Non-pigmented ciliary epithelial cell (primary cell): ENCODE measurements at places on chromosomes 4 and X.

DNA sequence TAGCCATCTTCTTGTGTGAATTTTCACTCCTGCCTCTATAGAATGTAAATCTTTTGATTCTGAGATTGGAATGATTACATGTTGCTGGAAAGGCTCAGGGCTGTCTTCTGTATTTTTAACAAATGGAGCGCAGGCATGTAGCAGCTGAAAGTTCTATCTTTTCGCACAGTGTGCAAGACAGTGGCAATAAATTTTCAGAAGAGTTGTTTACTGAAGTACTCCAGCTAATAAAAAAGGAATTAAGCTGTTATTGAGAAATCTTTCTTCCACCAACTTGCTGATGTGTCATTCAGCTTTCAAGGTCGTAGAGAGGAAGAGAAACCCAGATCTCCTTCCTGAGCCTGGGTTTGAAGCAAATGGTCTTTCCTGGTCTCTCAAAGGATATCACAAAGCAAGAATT, 122.0 kb upstream of the PUDP start:
- no peak for DNase-seq

GRCh38 chrX:130171446-130172126, at the start of gene RAB33A:
Gene RAB33A, plus strand, starts transcription at chrX:130171962. Its CDS starts 101 bp downstream, at chrX:130172063.
- no peak for DNase-seq

DNA sequence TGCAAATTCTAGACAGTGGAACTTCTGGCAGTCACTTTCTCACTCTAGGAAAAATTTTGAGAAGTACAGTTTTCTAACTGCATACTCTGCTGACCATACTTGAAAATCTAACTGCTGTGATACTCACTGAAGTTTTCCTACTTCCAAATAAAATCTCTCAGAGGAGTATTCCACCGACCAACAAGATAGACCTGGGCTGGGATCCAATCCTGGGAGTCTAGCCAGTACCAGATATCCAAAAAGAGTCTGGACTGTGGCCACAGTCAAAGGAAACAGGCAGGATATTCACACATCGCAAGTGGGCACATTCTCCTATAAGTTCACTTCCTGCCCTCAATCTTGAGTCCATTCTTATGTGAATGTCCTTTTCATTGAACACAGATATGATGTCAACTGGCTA, 1138.7 kb upstream of the PCDH7 start:
- no peak for DNase-seq

DNA sequence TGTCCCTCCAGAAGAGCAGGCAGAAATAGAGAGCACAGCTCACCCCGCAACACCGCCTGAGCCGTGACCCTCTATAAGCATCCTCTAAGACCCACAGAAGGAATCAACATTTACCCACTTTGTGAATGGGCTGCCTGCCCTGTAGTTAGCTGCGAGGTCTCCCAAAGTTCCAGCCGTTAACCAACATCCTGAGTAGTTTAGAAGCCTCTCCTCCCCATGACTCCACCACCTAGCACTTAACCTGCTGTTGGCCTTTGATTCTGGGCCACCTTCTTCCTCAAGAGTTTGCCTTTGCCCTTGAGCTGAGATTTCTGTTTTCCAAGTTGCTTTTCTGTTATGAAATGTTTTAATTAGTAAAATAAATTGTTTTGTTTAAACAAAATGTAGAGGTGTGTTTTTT, 75.8 kb downstream of the NUDT10 start:
- DNase-seq: no peak

GRCh38 chr4:174714393-174715211, 114.4 kb downstream of the GLRA3 start:
- DNase-seq: peak; percentile 27

DNA sequence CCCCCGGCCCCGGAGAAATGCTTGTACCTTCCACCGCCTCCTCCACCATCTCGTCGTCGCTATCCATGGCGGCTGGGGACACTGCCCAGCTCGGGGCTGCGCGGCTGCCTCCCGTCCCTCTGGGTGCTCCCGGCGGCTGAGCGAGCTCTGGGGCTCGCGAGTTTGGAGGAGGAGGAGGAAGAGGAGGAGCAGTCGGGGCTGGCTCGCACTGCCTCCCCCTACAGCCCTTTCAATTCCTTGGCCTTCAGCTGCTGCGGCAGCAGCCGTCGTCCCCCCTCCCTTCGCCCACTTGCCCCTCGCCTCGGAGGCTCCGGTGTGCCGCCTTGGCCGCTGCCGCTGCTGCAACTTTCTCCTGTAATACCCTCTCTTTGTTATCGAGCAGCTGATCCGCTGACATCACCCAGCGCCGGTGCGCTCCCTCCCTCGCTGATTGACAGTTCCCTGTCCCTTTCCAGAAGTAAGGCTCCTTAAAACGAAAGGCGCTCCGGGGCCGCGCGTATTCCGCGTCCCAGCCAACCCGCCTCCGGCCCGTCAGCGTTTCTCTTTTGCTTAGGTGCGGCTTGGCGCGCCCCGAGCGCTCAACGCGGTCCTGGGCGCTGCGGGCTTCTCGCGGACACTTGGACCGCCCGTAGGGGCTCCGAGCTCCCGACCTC, at the start of gene SETD7:
Gene SETD7 (minus strand): TSS at position 149 of the 653 bp plus-strand sequence. CDS start 82 bp downstream, at position 67.
- peak; percentile 31 for DNase-seq

- DNase-seq: no peak
Observed at GRCh38 chr4:127968586-127968985, 3.4 kb downstream of the ABHD18 start.

GRCh38 chr4:99572527-99573240, 1.9 kb upstream of the MTTP start:
- no peak for DNase-seq

DNA sequence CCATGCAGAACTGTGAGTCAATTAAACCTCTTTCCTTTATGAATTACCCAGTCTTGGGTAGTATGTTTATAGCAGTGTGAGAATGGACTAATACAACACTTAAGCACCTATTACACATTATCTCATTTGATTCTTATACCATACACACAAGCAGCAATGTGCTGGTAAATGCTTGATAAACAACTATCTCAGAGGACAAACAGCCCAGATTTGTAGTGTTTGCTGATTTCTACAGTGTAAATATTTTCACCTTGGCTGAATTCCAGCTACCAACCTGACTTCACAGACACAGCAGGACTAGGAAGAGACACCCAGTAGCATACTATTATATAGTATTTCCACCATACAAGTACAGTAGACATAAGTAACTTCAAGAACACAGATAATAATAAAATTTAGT, 406.5 kb upstream of the CNKSR2 start:
- DNase-seq: no peak

- no peak for DNase-seq
Observed at GRCh38 chr4:6356076-6356560, 86.5 kb downstream of the WFS1 start.

- DNase-seq: peak; percentile 30
Observed at GRCh38 chrX:119541188-119541587, 24.0 kb downstream of the STEEP1 start.
